Suppressor macrophage treated with lipopolysaccharide for 1 hour (primary cell): ENCODE measurements at places on chromosomes 5 and 9.

DNA sequence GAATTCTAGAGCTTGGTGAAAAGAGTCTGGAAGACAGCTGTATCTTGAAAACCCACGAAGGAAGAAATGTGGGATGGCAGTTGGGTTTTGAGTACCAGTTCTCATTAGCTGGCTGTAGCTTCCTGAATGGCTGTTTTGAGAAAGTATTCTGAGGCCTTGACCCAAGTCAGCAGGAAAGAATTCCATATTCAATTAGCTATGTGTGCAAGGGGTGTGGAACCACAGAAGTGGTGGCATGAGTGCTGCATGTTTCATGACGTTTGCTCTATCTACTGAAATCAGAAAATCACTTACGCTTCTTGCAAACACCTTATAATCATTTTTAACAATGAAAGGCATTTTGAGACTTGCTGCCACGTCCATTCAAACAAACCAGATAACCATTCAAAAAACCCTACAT is 69.1 kb downstream of the TRPM3 start:
- DNase-seq: no peak

DNA sequence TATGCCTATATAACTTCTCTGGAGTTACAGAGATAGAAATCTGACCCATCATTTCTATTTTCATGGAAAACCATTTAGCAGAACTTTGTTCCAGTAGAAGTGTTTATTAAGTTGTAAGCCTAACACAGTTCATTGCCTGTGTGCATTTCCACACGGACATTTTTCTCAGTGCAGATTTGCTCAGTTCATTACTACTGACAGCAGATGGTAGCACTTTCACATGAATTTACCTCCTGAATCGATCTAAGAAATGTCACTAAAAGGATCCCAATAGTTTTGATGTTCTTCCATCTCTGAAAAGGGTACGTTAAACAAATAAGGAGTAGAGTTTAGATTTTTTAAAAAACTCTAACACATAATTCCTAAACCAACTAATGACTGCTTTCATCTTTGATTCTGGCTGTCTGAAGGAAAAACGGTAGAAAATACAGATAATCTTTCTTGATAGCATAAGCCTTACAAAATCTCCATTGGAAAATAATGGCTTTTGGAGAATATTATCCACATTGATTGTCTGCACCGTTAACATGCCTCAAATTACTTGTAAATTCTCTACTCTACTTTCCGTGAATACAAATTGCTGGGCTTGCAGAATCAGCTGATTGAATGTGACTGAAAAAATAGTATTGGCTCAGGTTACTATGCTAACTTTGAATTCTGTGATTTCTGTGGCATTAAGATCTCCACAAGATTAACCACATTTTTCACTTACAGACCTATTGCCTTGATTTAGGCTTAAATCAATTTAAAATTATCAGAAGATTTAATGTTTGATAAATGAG is 33.1 kb downstream of the RPS23 start:
- no peak for DNase-seq

- DNase-seq: no peak
These were observed 90.8 kb downstream of the TLE4 start for GRCh38 chr9:79662537-79662956.

DNA sequence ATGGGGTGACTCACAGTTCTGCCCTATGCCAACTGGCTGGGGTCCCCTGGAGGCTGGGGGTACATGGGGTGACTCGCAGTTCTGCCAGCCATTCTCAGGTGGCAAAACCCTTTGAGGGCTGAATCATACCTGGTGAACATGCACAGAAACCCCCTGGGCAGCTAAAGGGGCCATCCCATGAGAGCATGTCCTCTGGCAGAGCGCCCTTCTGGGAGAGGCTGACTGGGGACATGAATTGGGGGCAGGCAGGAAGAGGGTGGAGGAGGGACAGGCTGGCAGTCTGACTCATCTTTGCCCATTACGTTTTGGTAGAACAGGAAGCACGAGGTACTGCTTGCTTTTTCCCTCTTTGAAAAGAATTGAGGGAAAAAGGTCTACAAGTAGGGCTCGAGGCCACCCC is 16.7 kb downstream of the TRAF1 start:
- peak; percentile 68 for DNase-seq

DNA sequence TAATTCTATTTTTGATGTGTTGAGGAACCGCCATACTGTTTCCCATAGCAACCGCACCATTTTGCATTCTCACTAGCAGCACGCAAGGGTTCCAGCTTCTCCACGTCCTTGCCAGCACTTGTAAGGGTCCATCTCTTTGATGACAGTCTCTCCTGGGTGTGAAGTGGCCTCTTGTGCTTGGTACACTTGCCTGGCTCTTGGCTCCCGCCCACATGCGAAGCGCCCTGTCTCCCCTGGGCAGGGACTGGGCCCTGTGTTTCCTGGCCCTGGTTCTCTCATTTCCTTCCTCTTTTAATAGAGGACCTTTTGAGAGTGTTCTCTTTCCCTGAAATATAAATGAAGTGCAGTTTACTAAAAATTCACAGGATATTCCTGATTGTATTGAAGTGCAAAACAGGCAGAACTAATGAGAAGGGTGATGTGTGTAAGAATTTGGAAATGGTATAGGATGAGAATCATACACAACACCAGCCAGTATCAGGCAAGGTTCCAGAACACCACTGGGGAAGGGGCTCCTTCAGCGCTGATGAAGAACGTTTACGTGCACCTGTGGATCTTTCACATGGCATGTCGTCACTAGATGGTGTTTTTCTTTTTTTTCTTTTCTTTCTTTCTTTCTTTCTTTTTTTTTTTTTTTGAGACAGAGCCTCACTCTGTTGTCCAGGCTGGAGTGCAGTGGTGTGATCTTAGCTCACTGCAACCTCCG is 73.0 kb downstream of the EHMT1 start:
- DNase-seq: peak; percentile 64
